ENCODE measurements at places on chromosomes 4 and X.

DNA sequence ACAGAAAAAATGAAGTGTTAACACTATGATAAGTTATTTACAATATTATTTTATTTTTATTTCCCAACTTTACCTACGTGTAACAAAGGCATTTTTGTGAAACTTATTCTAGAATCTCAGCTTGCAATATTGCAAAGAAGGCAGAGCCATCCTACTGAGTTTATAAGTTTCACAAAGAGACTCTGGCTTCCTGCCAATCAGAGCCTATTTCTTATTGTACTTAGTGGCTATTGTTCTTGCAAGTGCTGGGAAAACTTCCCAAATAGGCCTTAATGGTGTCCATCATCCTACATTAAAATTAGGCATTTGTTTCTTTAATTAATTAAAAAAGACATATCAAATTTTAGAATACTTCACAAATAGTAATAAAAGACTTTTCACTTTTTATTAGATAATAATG is 233.2 kb downstream of the EPHA5 start:
- no peak for DNase-seq

DNA sequence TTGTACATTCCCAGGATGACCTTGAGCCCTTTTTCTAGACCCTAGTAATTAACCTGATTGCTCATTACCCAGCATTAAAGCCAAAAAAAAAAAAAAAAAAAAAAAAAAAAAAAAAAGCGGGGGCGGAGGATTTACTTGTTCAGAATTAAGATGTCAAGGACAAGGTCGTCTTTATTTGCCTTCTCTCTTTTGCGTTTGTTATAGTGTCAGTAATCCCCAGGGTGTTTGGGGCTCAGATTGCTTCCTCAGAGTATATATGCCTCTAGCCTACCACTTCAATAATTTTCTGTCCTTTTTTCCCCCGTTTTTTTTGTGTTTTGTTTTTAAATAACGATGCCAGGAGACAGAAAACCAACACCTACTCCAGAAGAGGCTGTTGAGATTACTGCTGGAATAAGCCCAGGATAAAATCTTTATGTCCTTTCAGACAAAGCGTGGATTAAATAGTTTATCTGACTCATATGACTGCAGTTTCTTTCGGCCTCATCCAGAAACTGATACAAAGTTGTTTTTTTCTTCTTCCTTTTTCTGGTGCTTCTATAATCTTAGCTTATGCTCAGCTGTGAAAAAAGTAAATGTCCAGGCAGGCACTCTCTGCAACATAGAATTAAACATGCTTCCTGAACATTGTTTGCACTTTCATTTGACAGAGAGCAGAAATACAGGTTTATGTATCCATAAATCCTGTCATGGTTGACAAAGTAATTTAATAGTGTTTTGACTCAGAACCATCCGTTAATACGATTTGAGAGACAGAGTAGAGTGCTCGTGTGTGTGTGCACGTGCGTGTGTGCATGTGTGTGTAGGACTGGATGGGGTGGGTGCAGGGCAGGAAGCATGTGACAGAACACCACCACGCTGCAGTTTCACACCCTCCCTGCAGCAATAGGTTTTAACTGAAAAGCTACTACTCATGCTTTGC is 138.6 kb downstream of the AFF1 start:
- DNase-seq, result peak; percentile 45

DNA sequence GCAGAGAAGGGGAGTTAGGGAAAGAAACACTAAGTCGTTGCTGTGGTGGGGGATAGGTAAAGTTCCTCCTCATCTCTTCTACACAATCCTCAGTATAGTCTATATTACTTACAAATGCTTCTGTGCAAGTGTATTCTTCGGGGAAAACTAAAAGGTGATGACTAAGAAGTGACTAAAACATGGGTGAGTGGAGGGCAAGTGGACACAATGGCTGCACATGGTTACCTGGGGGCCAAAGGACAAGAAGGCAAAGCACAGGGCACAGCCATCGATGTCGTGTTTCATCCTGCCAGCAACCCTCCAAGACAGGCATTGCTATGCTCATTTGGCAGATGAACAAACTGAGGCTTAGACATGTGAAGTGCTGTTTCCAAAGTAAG is 35.5 kb upstream of the CCKAR start:
- no peak for DNase-seq

- no peak for DNase-seq
Measured at GRCh38 chrX:13235930-13236329, 83.9 kb downstream of the ATXN3L start.

DNA sequence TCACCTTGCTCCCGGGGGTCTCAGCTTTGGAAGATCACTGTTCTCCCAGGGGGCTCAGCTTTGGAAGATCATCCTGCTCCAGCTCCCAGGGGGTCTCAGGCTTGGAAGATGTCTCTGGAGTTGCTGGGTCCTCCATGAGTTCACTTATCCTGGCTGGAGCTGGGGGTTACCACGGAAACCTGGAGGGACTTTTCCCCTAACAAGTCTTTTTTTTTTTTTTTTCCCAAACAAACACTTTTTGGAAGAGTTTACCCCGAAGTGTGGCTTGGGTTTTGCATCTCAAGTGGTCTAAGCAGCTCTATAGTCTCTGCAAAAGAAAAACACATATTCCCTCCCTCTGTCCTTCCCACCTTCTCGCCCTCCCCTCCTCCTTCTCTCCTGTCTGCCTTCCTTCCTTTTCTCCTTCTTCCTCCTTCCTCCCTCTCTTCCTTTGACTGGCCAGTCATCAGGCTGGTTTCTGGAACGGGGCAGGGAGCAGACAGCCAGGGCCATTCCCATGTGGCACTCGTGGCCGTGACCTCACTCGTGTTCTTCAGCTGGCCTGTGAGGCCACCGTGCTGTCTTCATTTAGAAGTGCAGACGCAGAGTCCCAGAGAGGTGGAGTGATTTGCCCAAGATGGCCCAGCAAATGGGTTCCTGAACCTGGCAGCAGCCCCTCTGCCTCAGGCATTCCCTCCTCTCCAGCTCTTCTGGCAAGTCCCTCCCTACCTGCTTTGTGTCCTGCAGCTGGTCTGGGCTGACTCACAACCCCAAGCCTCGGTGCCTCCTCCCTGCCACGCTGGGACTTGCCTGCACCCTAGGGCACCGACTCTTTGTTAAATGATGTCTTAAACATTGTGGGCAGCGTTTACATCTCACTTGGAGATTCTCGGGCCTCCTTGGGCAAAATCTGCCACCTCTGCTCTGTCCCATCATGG is 25.9 kb upstream of the HMX1 start:
- no peak for DNase-seq

- peak; percentile 57 for DNase-seq
Measured at GRCh38 chr4:112523008-112523721, 7.2 kb upstream of the NEUROG2 start.

- no peak for DNase-seq
Measured at GRCh38 chr4:178553201-178553600, 1111.0 kb upstream of the AGA start.

GRCh38 chr4:142960867-142961644 is 115.0 kb upstream of the INPP4B start:
- no peak for DNase-seq

- no peak for DNase-seq
Measured at GRCh38 chr4:122329876-122330565, 48.8 kb upstream of the ADAD1 start.

- no peak for DNase-seq
Measured at GRCh38 chrX:135951291-135951690, 22.5 kb downstream of the MMGT1 start.

- DNase-seq, result no peak
Measured at GRCh38 chr4:89957046-89957926, 62.6 kb downstream of the MMRN1 start.

DNA sequence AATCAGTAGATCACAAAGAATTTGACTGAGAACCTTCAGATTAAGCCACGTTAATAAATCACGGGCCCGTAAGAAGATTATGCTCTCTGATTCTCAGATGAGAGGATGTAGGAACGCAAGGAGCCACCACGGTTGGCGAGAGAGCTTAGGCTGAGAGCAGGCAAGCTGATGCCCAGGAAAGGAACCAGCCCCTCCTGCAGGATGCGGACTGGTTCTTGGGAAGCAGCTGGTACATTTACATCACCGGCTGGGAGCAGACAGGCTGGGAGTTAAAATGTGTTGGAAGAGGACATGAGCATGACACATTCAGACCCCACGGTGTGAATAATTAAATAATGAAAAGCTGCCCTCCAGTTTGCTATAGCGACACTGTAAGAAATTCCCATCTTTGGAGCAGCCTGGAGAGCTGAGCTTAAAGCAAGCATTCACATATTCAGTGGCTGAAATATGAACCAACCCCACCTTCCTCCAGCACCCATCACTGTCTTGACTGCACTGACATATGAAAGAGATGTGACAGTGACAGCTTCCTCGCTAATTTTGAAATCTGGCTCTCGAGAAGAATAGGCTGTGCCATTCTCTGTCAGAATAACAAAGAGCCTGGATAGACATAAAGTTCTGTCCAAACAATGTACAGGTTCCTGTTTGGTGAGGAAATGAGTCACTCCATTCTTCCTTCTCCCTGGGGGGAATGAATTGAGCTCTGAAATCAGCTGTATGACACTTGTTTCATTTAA is 33.1 kb downstream of the LNX1 start:
- DNase-seq, result no peak

- no peak for DNase-seq
Measured at GRCh38 chr4:183392377-183392776, 52.1 kb upstream of the CDKN2AIP start.

- no peak for DNase-seq
Measured at GRCh38 chr4:164139291-164139690, 614.6 kb upstream of the SMIM31 start.

GRCh38 chr4:2287594-2287915 is 25.6 kb upstream of the MXD4 start:
- DNase-seq, result no peak

GRCh38 chr4:52748432-52748831 is 2.8 kb downstream of the ERVMER34-1 start:
- no peak for DNase-seq

DNA sequence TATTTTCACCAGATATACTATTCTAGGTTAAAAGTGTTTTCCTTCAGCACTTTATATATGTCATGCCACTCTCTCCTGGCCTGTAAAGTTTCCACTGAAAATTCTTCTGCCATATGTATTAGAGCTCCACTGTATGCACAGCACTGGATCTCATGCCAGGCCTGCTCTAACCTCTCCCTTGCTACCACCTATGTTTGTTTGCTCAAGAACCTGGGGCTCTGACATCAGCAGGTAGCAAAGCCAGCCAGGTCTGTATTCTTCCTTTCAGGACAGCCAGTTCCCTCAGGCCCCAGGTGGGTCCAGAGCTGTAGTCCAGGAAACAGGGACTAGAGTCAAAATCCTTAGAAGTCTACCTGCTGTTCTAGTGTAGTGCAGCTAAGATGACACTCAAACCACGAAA is 19.1 kb upstream of the MUC7 start:
- DNase-seq, result no peak

DNA sequence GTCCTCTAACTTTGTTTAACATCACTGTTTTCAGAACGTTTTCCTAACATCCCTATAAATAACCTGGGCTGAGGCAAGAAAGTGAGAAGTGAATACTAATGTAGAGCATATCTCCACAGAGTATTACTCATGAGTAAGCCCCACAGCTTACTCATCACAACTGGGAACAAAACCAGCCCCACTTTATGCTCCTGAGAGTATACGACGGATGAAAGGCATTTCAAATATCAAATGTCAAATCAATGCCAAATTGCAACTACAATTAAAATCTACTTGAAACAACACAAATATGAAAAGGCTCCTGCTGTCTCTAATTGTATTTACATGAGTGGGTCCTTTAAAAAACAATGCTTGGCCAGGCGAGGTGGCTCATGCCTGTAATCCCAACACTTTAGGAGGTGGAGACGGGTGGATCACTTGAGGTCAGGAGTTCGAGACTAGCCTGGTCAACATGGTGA is 41.2 kb downstream of the SH3RF1 start:
- no peak for DNase-seq

DNA sequence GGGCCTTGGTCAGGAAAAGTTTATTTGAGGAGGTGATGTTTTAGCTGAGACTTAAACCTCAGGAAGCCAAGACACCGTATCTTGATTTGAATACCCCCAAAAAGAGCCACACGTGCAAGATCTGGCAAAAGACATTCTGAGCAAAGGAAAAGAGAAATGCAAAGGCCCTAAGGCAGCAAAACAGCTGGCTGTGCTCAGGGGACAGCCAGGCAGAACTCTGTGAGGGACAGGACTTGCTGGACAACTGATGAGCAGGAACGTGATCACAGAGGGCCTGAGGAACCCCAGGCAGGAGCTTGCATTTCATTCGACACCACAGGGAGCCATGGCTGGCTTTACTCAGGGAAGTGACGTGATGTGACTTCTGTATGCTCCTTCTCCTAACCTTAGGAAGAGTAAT is 56.0 kb downstream of the OCRL start:
- DNase-seq, result no peak

DNA sequence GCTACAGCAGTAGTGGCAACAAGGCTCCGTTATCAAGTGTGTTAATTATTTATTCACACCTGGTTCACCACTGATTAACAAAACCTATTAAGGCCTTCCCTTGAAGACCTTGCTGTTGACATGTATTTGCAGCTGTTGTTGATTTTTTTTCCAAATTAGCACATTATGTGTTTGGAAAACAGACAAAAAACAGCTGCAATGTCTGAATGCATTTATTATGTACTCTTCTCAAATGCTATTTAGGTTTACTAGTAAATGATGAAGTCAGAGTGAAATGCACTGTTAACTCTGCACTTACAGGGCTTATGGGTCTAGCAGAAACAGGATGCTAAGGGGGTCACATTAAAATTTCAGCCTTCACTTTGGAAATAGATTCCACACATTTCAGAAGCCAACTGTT is 99.5 kb upstream of the PCDH7 start:
- no peak for DNase-seq

DNA sequence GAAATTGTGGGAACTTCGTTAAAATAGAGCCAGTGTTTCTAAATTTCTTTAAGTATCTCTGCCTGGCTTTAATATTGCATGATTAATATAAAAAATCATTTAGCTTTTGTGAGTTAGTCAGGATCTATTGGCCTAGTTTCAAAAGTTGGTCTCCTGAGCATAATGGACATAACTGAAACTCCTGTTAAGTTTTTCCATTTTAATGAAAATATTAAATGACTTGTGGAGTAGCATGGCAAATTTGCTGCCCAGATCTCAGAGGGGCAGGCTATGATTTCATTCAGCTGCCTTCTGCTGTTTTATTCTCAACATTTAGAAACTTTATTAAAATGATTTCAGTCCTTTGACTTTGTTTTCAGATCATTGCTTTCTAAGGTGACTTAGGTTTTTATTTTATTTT is 962.9 kb upstream of the GRID2 start:
- no peak for DNase-seq

DNA sequence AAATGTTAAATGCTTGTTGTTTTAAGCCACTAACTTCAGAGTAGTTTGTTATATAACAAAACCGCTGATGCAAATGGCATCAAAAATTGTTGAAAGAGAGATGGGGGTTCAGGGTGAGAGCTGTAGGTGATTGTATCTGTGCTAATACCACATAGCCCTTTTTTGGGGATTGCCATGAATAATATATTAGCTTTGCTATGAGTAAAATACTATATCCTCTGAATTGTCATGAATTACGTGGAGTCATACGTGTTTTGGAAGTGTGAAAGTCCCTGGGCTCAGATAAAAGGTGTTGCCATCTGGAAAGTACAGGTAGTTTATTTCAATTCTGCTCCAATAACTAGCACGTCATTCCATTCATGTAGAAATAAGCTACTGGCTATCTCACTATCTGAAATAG is 30.6 kb downstream of the DYNLT3 start:
- DNase-seq, result no peak

- DNase-seq, result no peak
Measured at GRCh38 chr4:128524311-128524710, 236.7 kb upstream of the PGRMC2 start.

- DNase-seq, result no peak
Measured at GRCh38 chr4:44623676-44624075, 27.7 kb downstream of the YIPF7 start.

GRCh38 chrX:83509254-83509801 is 1.2 kb downstream of the POU3F4 start:
- DNase-seq, result no peak

Measured in CD4-positive, alpha-beta memory T cell (primary cell).